ENCODE measurements at places on chromosomes 2 and 18. TPM values are rescaled to one million over a fixed set of nuclear protein-coding genes. Genes with fewer than 3 reads are reported as not detected.

GRCh38 chr2:138071720-138072719 lies 107.7 kb downstream of the HNMT start:
- DNase-seq: no peak

DNA sequence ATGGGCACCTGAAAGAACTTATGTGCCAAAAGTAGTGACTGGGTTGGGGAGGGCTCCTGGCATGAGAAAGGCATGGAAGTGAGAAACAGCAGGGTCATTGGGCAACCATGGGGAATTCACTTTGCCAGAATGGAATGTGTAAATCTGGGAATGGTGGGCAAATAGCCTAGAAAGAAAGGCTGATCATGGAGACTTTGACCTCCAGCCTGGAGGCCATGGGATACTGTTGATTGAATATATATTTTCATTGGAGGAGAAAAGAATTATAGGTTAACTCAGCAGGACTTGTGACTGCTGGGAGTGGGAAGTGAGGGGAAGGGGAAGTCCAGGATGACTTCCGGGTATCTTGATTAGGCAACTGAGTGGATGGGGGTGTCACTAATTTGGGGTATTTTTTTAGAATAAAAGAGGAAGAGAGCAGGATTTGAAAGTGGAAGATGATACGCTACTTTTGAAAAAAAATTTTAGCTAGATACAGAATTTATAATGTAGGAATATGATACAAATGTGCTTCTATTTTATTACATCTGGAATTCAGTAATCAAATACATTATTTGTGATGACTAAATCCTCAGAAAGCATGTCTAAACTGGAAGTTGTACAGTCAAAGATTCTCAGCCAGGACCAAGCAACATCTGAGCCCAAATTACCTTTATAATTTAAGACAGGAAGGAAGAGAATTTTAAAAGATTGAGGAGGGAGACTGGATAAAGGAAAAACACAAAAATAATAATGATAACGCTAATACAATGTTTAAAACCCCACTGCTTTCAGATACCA lies 116.2 kb downstream of the GATA6 start:
- DNase-seq: no peak

- DNase-seq: no peak
Measured at GRCh38 chr2:113075600-113075999, 7.8 kb downstream of the IL1F10 start.

GRCh38 chr2:224517963-224518362 lies 67.2 kb downstream of the CUL3 start:
- DNase-seq: no peak

DNA sequence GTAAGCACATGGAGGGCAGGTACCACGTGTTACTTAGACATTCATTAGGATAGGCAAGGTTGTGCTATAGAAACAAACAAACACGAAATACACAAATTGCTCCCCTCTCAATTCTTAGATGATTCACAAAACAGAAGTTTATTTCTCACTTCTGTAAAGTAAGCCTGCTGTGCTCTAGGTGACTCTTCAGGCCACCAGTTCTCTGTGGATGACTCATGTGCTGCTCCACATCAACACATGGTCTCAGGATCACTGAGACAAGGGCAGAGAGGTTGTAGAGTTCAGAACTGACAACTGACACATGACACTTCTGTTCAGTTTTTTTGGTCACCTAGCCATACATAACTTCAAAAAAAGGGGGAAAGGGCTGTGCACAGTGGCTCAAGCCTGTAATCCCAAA lies 70.6 kb downstream of the DAW1 start:
- no peak for DNase-seq

DNA sequence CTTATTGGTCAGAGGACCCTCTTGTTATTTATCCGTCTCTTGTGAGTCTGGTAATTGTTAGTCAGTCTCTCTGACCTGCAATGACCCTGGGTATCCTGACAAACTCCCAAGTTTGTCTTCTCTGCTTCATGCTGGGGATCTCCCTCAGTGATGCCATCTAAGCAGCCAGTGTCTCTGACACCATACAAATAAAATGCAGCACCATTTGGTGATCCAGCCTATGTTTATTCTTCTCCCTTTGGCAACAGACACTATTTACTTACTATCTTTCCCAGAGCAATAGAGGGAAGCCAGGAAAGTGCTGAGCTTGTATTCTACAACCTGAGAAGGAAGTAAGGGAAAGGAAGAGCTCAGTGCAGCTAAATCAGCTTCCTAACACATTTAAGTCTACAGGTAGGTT lies 15.9 kb downstream of the SERPINE2 start:
- DNase-seq: no peak

- no peak for DNase-seq
Measured at GRCh38 chr2:237648016-237648381, 20.6 kb downstream of the LRRFIP1 start.

- DNase-seq: no peak
Measured at GRCh38 chr18:70295192-70296188, 6.6 kb downstream of the SOCS6 start.

DNA sequence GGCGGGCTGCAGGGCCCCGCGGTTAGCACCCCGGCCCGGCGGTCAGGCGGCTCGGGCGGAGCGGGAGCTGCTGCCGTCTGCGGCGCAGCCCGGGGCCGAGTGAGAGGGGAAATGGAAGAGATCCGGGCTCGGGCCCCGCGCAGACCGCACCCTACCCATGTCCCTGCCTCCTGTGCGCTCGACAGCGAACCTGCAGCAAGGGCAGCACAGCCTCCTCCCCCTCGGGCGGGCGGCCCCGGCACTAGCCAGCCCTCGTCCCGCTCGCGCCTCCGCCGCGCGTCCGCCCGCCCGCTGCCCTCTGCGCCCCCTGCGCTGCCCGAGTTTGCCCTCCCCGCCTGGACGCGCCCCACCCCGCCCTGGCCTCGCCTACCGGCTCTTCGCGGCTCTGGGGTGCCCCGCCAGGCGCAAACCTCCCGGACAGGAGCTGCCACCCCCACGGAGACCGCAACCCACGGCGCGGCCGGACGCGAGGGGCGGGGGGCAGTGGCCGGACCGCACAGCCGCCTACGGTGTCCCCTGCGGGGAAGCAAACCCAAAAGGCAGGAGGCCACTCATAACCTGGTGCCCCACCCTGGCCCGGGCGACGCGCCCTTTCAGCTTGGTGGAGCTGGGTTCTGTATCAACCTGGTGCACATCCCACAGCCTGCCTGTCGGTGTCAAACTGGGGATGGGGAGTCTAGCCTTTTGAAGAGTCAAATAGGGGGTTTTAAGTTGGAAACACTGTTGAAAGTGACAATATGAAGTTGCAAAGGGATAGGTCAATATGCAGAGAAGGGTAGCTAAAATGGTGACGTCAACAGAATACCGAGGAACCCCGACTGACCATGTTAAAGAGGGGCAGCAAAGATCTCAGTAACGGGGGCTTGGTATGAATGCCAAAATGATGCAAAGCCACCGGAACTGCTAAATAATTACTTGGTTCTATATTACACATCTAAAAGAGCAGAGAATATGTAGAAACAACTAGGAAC lies at the start of gene IHH:
Gene IHH, minus strand, starts transcription at position 101 of the 971 bp plus-strand sequence. CDS start 454 bp downstream, outside the sequence.
- DNase-seq: no peak

The LYPD1 gene
- 11.0 TPM for polyA plus RNA-seq

Data from muscle of arm (tissue), 14 donors.